ENCODE measurements at places on chromosomes 7 and 10.

- DNase-seq, result no peak
Observed at GRCh38 chr7:34421526-34421925, 236.5 kb upstream of the NPSR1 start.

- no peak for DNase-seq
Observed at GRCh38 chr7:51639661-51640334, 323.2 kb upstream of the COBL start.

- DNase-seq, result peak; percentile 51
Observed at GRCh38 chr7:50556247-50556991, 8.8 kb downstream of the DDC start.

- DNase-seq, result no peak
Observed at GRCh38 chr7:150953061-150953997, 24.8 kb downstream of the KCNH2 start.

- DNase-seq, result peak; percentile 43
Observed at GRCh38 chr7:158683541-158683940, 21.1 kb downstream of the NCAPG2 start.

GRCh38 chr7:7399707-7400106, 136.0 kb downstream of the COL28A1 start:
- DNase-seq, result no peak

- DNase-seq, result no peak
Observed at GRCh38 chr7:95845007-95845406, 72.7 kb downstream of the DYNC1I1 start.

DNA sequence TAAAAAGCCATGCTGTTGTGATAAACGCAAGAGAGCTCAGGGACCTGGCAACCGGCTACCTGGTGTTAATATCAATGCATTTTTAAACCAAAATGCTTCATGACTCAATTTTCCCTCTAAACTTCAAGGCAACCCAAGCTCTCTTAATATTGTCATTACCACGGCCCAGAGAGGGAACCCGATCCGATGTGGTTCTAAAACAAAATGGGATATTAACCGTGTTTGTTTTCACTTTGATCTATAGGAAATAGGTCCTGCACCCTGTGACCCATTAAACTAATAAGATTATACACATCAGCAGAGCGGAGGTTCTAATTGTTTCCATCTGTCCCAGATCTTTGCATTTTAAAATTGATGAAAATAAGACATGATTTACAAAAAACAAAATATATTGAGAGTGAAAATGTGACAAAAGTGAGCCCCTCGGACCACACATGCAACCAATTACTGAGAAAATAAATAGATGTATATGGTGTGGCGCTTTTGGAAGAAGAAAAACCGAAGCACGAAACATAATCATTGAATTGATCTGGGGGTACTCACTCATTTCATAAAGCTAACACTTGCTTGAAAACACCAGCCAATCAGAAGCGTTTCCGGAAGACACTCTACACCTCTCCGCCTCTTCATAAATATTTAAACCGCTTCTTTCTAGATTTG, 290.3 kb upstream of the NFE2L3 start:
- no peak for DNase-seq

DNA sequence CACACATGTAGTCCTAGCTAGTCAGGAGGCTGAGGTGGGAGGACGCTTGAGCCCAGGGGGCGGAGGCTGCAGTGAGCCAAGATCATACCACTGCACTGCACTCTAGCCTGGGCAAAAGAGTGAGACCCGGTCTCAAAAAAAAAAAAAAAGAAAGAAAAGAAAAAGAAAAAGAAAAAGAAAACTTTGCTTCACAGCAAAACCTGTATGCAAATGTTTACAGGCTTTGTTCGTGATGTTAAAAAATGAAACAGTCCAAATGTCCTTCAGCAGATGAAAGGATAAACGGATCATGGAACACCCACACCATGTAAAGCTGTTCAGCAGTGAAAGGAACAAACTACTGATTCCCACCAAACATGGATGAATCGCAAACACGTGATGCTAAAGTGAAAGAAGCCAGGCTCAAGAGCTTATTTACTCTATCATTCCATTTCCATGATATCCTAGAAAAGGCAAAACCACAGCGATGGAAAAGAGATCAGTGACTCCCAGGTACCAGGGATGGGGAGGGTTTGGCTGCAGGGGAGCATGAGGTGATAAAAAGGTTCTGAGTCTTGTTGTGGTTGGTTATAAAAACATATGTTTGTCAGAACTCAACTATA, 15.1 kb downstream of the LRRC20 start:
- DNase-seq, result peak; percentile 85

- DNase-seq, result no peak
Observed at GRCh38 chr10:106836933-106837663, 327.4 kb downstream of the SORCS1 start.

DNA sequence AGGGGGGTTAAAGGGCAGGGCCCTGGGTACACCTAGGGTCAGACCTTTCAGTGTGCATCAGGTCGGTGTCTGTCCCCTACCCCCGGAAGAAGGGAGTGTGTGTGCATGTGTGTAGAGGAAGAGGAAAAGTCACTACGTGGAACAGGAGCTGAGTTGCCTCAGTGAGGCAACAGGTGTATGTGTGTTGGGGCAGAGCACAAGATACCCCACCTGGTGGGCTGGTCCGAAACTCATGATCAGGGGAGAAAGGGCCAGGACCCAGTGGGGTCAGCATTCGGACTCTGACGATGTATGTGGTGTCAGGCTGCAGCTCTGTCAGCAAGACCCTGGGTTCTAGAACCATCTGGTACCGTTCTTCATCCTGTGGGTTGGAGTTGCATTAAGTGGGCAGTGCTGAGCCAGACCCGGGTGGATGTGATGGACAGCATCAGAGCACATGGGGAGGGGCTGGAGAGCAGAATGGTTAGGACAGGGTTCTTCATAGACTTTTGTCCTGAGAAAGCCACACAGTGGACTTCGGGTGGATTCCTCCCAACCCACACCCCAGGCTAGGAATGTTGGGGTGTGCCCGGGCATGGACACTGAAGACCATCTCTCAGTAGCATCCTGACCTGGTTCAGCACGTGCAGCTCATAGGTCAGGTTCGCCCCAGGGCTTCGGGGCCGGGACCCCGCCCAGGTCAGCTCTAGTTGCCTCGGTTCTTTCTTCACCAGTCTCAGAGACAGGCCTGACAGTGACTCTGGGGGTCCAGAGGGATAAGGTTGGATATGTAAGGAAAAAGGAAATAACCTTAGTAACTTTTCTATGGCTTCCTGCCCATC, 10.7 kb downstream of the EPHA1 start:
- no peak for DNase-seq

- no peak for DNase-seq
Observed at GRCh38 chr10:3764626-3765112, 20.3 kb downstream of the KLF6 start.

- DNase-seq, result no peak
Observed at GRCh38 chr10:2026936-2027335, 289.6 kb upstream of the ADARB2 start.

DNA sequence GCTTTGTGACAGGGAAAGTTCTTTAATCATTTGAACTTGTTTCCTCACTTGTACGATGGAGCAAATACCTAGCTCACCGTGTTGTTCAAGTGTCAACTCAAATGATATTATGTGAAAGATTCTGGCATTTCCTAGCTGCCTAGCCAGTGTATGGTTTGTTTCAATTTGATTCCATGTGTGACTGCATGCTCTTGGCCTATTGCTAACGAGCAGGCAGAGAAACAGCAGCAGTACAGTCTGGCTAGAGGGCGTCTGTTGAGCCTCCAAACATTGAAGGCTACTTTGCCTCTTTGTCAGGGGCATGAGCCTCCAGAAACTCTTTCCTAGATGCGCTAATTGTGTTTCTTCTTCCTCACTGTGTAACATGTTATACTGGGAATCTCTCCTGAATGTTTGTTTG, 417.4 kb downstream of the EXOC4 start:
- DNase-seq, result no peak

DNA sequence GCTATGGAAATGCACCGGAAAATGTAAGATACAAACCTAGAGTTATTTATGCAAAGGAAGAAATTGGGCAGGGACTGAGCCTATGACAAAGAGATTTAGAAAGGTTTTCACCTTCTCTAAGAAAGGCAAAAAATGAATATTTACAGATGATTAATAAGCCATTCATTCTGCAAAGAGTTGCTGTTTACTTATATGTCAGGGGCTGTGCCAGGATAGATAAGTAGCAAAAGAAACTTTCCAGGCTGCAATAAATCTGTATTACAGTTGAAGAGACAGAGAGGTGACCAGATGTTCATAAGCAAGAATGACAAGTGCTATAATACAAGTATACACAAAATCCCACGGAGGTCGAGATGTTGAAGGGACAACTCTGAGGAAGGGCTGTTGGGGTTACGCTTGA, 299.6 kb downstream of the CALN1 start:
- DNase-seq, result no peak

GRCh38 chr10:7587168-7587864, 79.5 kb downstream of the ITIH5 start:
- DNase-seq, result no peak

DNA sequence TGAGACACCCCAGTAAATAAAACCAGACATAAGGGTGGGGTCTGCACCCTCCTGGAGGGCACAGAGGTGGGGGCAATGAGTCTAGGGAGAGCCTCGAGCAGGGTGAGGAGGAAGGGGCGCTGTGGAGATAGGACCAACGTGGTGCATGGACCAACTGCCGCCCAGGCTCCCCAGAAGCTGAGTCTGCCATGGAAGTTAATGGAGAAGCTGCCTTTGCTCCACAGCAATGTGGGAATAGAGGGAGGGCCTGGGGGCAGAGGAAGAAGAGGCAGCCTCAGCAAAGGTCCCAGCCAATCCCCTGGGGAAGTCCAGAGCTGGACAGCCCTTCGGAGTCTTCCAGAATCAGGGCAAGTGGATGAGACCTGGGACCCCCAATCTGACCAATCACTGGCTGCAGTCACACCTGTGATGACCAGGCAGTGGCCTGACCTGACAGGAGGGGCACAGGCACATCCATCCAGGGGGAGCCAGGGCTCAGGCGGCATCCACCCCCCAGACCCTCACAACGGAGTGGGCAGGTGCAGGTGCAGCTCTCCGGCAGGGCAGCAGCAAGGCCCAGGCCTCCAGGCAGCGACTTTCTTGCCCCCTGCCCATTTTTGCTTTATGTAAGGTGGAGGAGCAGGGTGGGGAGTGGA, 242.2 kb upstream of the PPP2R2D start:
- no peak for DNase-seq

DNA sequence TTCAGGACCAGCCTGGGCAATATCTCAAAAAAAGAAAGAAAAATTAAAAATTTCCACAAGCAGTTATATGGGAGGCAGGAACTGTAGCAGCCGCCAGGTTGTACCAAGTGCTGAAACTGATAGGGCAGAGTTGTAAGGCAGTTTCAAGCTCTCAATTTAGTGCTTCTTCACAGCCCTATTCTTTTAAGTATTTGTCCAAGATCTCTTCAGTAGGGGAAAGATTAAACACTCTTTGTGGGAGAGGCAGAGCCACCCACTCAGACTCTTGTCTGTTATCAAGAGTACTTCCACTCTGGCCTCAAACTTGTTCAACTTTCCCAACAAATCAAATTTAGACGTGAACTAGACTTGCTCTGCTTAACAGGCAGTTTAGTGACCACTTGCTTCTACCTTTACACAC, 228.7 kb downstream of the REEP3 start:
- no peak for DNase-seq

DNA sequence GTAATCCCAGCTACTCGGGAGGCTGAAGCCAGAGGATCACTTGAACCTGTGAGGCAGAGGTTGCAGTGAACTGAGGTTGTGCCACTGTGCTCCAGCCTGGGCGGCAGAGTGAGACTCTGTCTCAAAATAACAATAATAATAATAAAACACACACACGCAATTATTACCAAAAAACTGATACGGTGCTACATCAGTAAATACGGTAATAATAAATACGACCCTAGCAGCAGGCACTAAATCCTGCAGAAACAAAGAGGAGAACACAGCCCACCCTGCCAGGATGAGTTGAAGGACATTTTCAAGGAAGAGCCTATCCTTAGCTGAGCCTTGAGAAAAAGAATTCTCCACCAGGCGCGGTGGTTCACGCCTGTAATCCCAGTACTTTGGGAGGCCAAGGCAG, 34.4 kb upstream of the GTF2I start:
- no peak for DNase-seq

DNA sequence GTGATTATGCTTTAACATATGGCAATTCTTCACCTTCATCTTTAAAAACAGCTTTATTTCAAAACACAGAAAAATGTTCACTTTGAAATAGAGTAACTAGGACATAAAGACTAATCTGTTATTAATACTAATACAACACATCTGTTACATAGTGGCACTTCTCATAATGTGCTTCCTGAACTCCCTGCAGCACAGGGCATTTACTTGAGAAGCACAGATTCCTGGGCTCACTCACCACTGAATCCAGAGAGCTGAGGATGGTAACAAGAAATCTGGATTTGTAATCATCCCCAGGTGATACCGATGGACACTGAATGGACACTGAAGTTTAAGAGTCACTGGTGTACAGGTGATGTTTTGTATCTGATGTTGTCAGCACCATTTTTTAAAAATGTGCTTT, 96.1 kb downstream of the COL28A1 start:
- no peak for DNase-seq

- peak; percentile 2 for DNase-seq
Observed at GRCh38 chr10:14282276-14282675, 48.4 kb downstream of the FRMD4A start.

DNA sequence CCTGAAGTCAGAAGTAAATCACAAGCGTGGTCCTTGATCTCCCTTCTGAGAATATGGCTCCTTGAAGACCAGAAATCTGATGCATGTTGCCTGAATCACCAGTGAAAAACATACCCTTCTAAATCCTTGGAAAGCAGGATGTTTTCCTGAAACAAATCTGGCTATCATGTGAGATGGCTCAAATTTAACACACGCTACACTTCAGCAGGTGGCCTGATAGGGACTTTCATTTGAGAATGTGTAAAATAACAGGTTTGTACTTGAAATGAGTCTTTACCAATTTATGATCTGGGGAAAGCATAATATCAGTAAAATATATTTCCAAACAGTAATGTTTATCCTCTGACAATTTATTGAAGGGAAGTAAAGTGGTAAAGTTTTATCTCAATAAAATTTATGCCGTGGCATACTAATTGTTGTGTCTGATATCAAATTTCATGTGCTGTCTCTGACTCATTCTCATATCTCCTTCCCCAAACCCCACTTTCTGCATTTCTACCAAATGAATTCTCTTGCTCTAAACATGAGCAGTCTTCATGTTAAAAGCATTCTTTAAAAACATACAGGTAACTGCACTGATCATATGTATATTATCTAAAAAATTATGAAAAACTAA, 17.4 kb downstream of the CYP3A4 start:
- no peak for DNase-seq

GRCh38 chr7:91302794-91303193, 38.6 kb downstream of the FZD1 start:
- no peak for DNase-seq

DNA sequence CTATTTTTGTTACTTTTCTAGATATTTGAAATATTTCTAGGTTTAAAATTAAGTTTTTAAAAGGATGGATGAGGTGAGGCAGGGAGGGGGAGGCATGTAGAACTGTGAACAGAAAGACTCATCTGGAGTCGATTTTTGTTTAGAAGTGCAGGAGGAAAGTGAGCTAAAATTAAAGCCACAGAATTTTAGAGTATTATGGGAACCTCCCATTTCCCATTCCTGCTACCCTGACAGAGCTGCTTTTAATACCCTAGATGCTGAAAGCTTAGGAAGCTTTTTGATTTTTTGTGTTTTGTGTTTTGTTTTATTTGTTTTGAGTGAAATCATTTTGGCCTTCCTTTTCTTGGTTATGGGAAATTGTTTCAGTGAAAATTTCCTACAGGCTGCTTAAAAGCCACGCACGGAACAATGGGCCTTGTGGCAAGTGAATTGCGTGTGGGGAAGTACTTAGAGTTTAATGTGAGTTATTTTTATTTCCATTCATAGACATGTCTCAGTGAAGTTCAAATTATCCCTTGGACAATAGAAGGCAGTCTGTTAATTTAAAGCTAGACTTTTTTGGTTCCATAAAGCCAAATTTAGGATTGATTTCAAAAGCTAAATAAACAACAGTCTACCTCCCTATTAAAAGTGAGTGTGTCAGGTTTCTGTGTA, 102.0 kb upstream of the HDAC9 start:
- no peak for DNase-seq
